Transverse colon (tissue), 4 donors: ENCODE measurements at places on chromosomes 6 and 20. TPM values are rescaled to one million over a fixed set of nuclear protein-coding genes. Genes with fewer than 3 reads are reported as not detected.

DNA sequence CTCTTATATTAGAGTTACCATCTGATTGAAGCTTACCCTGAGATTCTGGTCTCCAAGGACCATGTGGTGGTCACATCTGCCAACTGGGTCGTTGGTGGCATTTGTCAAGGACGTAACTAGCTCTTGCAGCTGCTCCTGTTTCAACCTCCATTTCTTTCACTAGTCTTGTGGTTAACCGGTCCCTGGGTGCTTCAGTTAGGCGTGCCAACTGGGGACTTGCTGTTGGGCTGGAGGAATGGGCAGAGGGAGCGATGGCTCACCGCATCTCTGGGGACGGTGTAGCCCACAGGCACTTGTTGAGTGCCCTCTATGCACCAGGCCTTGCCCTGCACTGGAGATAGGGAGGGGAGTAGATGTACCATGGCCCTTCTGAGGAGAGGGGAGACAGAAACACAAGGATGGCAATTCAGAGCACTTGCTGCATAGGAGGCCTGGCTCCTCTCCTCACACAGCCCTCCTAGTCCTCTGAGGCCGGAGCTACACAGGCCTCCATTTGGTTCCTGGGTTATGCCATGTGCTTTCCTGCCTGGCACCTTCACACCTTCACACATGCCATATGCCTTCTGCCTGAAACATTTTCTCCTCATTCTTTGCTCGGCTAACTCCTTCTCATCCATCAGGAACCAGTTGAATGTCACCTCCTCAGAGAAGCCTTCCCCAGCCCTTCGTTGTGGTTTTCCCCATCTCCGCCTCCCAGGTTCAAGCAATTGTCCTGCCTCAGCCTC, 20.0 kb upstream of the ASXL1 start:
- DNase-seq, result no peak
- H3K4me3 ChIP-seq, result no peak overlapping the region
- no peaks in the 10 kb centered on the region for H3K4me1 ChIP-seq
- no peak overlapping the region for H3K27ac ChIP-seq
- no peaks in the 10 kb centered on the region for H3K36me3 ChIP-seq

GRCh38 chr6:119129148-119129967, 50.9 kb upstream of the FAM184A start:
- DNase-seq, result no peak
- H3K27me3 ChIP-seq, result no peaks in the 10 kb centered on the region
- H3K27ac ChIP-seq, result no peak overlapping the region
- no peak overlapping the region for H3K4me3 ChIP-seq

DNA sequence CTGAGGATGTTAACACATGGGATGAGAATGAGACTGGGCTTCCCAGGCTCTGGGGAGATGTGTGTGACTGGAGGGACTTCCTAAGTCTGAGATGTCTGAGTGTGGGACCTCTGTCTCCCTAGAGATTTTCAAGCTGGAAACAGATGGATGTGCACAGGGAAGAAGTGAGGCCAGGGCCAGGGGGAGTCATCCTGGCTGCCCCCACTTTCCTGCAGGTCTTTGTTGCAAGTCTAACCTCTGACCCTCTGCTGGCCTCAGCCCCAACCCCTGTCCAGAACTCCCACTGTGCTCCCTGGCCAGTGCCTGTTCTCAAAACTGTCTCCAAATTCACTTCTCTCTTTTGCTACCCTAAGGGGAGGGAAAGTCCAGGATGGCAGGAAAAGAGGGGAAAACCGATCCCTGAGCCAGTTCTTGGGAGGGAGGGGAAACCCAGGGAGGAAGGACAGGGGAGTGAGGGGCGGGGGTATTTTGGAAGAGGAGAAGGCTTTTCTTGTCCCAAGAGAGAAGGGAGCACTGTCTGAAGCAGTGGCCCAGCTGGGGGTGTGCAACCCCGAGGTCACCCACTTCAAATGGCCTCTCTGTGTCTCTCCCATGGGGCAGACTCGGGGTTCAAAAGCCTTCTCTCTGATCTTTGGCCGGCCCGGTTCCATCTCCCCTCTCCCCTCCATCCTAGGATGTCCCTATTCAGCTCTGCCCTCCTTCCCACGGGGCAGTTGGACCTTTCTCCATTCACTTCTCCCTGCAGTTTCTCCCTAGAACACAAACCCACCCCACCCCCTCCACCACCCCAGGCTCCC, 3.1 kb downstream of the PPP1R18 start:
- H3K27ac ChIP-seq, result peak overlapping the region; percentile 97
- DNase-seq, result no peak
- peak overlapping the region; percentile 63 for H3K4me3 ChIP-seq
- peaks cover 86% of the 10 kb centered on the region for H3K4me1 ChIP-seq
- H3K27me3 ChIP-seq, result no peaks in the 10 kb centered on the region

DNA sequence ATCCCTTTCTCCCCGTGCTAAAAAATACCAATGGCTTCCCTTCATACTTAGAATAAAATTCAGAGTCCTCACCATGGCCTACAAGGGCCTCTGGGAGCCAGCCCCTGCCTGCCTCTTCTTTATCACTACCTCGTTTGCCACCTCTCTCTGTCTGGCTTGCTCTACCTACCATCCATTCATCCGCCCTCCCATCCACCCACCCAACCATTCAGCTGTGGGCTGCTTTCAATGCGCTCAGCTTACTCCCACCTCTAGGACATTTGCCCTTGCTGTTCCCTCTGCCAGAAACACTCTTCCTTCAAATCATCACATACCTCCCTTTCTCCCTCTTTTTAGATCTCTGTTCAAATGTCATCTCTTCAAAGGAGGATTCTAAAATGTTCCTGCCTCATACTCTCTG, 44.4 kb downstream of the PACSIN1 start:
- no peaks in the 10 kb centered on the region for H3K4me1 ChIP-seq
- H3K4me3 ChIP-seq, result no peak overlapping the region
- no peak overlapping the region for H3K27ac ChIP-seq
- no peak for DNase-seq
- H3K27me3 ChIP-seq, result peaks cover 10% of the 10 kb centered on the region

- H3K4me1 ChIP-seq, result no peaks in the 10 kb centered on the region
- H3K27me3 ChIP-seq, result no peaks in the 10 kb centered on the region
- H3K4me3 ChIP-seq, result no peak overlapping the region
- no peak overlapping the region for H3K27ac ChIP-seq
- H3K36me3 ChIP-seq, result no peaks in the 10 kb centered on the region
- DNase-seq, result no peak
Observed at GRCh38 chr20:40922865-40923264, 105.8 kb upstream of the TOP1 start.

- H3K27ac ChIP-seq, result peak overlapping the region; percentile 46
- no peak for DNase-seq
- H3K4me3 ChIP-seq, result no peak overlapping the region
- no peaks in the 10 kb centered on the region for H3K36me3 ChIP-seq
Observed at GRCh38 chr20:5652626-5653553, 97.3 kb upstream of the SHLD1 start.

DNA sequence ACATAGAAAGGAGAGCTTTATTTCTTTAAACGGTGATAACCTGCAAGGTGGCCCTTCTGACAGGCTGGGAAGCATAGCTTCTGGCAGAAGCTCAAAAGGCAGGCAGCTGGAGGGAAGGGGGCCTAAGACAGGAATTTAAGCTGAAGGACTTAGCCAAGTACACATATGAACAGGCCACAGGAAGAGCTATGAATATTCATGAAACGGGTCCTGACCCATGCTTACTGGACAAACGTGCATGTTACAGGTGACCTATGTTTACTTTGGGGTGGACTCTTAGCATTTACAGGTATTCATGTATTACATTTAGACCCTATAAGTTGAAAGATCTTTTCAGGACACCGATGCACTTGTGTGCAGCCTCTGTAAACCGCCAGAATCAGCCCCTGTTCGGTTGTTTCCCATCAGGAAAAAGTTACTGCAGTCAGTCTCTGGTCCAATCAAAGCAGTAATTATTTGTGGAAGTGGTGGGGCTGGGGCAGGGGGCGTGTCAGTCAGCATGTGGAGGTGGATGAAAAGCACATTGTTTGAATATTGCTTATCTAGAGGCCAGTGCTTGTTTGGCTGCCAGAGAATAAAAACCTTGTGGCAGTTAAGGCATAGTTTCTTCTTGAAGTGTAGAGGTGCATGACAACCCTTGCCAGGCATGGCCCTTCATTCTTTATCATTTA, 2.9 kb upstream of the GZF1 start:
- H3K4me1 ChIP-seq, result peaks cover 46% of the 10 kb centered on the region
- no peaks in the 10 kb centered on the region for H3K36me3 ChIP-seq
- H3K27ac ChIP-seq, result peak overlapping the region; percentile 99
- DNase-seq, result peak; percentile 42
- H3K4me3 ChIP-seq, result no peak overlapping the region
- no peaks in the 10 kb centered on the region for H3K27me3 ChIP-seq

DNA sequence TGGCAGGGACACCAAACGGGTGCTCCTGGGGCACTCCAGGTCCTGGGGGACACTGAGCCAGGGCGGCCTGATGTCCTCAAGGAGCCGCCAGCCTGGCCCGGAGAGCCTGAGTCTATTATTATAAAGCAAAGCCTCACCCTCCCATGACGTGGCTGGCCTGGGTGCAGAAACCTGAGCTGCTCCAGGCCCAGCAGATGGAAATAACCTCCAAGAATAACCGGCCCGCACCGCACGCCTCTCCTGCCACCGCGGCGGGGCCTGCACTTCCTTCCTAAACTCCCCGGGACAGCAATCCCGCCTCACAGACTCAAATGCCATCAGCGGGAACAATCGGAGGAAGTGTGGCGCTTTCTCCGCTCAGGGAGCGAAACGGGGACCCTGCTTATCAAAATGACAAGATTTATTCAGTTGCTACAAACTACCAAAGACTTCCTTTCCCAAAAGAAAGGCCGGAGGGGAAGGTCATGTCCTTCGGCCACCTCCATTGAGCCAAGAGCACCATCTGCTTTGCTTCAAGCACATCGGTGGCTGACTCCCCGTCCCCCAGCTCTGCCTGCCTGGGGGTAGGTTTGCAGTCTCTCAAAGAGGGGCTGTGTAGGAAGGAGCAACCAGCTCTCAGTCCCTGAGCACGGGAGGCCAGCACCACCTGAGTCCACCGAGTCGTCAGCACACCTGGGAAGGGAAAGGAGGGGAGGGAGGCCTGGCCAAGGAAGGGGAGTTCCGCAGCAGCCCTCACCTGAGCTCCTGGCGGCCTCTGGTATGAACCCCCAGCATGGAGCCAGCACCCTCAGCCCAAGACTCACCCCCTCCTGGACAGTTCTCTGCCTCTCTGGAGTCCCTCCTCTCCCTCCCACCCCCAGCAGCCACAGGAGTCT, 78.6 kb upstream of the QKI start:
- peaks cover 3% of the 10 kb centered on the region for H3K4me1 ChIP-seq
- H3K4me3 ChIP-seq, result no peak overlapping the region
- no peaks in the 10 kb centered on the region for H3K27me3 ChIP-seq
- no peaks in the 10 kb centered on the region for H3K36me3 ChIP-seq
- H3K27ac ChIP-seq, result peak overlapping the region; percentile 31

- H3K4me3 ChIP-seq, result no peak overlapping the region
- no peak overlapping the region for H3K27ac ChIP-seq
- H3K36me3 ChIP-seq, result no peaks in the 10 kb centered on the region
- H3K4me1 ChIP-seq, result no peaks in the 10 kb centered on the region
- no peaks in the 10 kb centered on the region for H3K27me3 ChIP-seq
Observed at GRCh38 chr6:85537055-85537494, 56.6 kb downstream of the SNX14 start.

- H3K4me1 ChIP-seq, result no peaks in the 10 kb centered on the region
- no peaks in the 10 kb centered on the region for H3K36me3 ChIP-seq
- H3K27me3 ChIP-seq, result no peaks in the 10 kb centered on the region
- peak overlapping the region; percentile 57 for H3K27ac ChIP-seq
- no peak overlapping the region for H3K4me3 ChIP-seq
Observed at GRCh38 chr20:53343448-53343847, 250.2 kb downstream of the ZNF217 start.

DNA sequence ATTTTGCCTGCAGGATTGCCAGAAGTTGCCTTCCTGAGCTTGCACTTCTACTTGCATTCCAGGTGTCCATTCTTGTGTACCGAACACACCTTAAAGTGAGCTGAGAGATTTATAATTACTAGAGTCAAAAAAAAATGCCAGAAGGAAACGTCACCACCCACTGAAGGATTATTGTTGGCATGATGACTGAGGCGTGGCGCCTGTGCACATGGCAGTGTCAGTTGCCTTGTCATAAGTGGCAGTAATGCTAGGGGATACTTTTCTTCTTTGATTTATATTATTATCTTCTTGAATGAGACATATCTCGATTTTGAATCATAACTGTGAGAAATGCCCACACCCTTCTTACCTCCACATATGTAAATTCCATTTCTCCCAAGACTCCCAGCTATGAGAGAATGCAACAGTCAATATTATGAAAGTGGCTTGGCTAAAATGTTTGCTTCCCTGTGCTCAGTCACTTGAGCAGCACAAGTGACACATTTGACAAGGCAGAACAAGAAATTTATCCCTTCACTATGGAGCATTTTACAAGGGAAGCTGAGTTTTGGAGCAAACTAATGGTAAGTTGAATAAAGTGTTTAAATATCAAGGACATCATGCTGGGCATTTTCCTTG, 149.5 kb upstream of the SASH1 start:
- no peaks in the 10 kb centered on the region for H3K27me3 ChIP-seq
- peak; percentile 73 for DNase-seq
- peak overlapping the region; percentile 60 for H3K27ac ChIP-seq
- peaks cover 24% of the 10 kb centered on the region for H3K4me1 ChIP-seq
- no peak overlapping the region for H3K4me3 ChIP-seq

GRCh38 chr6:138654715-138655634, 118.6 kb upstream of the CCDC28A start:
- DNase-seq, result no peak
- no peaks in the 10 kb centered on the region for H3K4me1 ChIP-seq
- H3K4me3 ChIP-seq, result no peak overlapping the region
- no peak overlapping the region for H3K27ac ChIP-seq

DNA sequence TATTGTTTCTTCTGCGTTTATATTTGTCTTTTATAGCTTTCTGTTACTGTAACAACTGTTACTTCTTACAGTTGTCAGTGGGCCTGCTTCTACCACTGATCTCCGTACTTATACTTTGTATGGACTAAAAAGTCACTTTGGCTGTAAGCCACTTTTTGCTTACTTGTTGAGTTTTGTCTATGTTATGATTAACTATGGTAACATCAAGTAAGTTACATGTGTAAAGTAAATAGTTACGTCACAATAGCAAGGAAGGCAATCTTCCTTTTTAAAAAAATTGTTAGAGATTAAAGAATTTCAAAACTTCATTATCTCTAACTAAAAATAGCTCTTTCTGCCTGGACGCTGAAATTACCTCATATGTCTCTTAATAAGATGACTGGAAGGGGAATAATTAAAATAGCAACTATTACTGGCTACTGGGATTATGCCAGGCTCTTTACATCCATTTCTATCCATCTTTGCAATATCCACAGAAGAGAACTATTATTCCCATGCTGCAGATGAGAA, 10.9 kb downstream of the TFB1M start:
- no peaks in the 10 kb centered on the region for H3K36me3 ChIP-seq
- H3K4me3 ChIP-seq, result no peak overlapping the region
- no peak overlapping the region for H3K27ac ChIP-seq

MCHR2 gene
- not detected for total RNA-seq

ISM1 gene
- 0.55 TPM for total RNA-seq

ZNF831 gene
- 3.8 TPM for total RNA-seq

VNN1 gene
- 39.5 TPM for total RNA-seq

FAM83B gene
- 38.5 TPM for total RNA-seq

SLC22A3 gene
- 4.5 TPM for total RNA-seq
